Panc1 (cell line): ENCODE measurements at places on chromosomes 13 and 19.

DNA sequence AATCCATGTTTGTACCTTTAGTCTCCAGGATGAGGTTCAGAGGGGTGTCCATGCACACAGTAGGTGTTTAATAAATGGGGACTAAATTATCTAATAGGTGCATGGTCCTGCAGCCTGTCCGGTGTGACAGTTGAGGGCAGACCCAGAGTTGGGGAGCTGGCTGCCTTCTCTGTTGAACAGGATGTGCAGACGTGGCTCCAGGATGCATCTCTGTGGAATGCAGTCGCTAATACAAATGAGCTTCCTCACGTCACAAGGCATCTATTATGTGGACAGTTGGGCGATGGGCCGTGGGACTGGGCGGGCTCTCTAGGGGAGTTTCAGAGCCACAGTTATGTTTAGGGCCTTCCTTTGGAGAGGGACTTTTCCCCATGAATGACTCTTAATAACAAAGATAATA lies 71.0 kb downstream of the SIPA1L3 start:
- DNase-seq = no peak

DNA sequence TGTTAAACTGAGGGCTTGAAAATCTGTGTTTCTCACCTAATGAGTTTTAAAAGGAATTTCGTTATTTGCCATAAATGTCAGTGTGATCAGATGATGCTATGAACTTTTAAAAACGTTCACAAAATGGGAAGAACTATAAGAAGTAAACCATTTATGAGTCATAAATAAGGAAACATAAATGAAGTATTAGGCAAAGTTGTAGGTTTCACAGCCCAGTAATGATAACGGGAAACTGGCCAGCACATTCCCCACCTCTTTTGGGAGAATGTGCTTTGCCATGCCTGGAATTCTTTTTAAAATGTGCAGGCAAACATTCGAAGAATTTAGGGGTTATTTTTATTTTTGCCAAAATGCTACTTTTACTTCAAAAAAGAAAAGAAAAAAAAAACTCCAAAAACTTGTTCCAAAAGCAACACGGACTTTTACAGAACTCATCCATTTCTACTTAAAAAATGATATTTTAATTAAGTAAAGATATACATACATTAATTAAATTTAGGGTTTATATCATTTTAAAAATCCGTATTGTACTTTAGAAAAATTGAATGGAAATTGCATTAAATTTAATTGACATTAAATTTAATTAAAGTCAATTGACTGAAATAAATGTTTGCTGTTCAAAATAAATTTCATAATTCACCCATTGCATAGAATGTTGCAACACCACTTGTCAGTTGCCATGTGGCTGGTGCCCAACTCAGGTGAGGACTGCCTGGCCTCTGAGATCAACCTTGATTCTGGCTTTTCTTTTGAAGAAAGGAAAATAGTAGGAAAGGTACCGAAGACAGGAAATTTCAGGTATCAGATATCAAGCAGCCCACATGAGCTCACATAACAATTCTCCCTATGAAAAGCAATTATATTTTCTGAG lies 1198.5 kb downstream of the EFNB2 start:
- DNase-seq = no peak

DNA sequence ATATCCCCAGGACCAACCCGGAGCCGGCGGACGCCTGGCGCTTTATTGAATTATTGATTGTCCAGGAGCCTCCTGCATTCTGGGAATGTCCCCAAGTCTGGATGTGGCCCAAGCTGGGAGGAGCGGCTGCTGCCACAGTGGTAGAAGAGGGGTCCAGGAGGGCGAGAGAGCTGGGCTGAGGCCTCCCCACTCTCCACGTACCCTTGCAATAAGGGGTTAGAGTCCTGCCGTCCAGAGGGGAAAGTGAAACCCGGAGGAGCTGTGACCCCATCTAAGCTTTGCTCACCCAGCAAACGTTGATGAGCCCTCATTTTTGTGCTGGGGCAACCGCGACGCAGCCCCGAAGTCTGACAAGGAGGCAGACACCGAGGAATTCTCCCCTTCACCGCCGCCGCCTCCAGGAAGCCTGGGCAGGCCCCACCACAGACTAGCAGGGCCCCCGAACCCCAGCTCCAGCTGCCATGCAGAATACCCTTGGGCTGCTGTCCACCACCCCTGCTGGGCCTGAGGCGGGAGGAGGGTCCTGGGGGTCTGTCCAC lies 1.4 kb upstream of the C2CD4C start:
- no peak for DNase-seq

- DNase-seq = no peak
Measured at GRCh38 chr19:47445527-47445926, 26.2 kb downstream of the SLC8A2 start.

GRCh38 chr19:33661336-33661735 lies 39.6 kb downstream of the CHST8 start:
- no peak for DNase-seq
